Natural killer cell treated with Interleukin-12 subunit alpha and Interleukin-12 subunit beta and Interleukin-15 and Interleukin-18, amount 100 ng/mL, for 72 hours (primary cell): ENCODE measurements at places on chromosomes 7 and 10. TPM values are rescaled to one million over a fixed set of nuclear protein-coding genes. Genes with fewer than 3 reads are reported as not detected.

Gene GPR15LG
- not detected for total RNA-seq

Gene MRC1
- total RNA-seq = not detected

- peak overlapping the region; percentile 85 for H3K4me3 ChIP-seq
- H3K36me3 ChIP-seq = peaks cover 6% of the 10 kb centered on the region
- no peak for DNase-seq
Observed at GRCh38 chr10:48655411-48656240, 29.0 kb upstream of the WDFY4 start.

DNA sequence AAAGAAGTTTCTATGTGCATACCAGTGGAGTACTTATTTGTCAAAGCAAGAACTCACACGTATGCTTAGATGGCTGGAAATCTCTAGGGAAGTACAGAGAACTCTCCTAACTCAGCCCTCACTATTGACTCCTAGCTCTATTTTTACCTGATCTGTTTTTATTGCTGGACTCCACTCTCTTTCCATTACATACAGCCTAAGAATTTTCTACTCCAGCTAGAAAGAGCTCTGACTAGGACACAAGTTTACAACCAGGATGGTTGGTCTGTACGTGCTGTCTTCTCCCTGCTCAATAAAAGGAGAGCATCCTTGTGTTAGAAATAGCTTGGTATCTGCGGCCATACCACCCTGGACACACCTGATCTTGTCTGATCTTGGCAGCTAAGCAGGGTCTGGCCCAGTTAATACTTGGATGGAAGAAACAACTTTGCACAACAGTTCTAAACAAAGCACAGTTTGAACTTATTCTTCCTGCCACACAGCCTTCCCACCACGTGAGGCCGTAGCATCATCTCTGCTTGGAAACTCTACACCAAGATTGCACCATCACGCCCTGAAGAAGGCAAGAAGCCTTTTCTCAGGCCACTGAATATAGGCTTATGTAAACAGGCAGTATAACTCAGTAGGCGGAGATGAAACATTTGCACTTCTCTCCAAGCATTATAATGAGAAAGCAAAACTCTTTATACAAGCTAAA lies 50.7 kb downstream of the KCNMA1 start:
- no peaks in the 10 kb centered on the region for H3K27me3 ChIP-seq
- H3K27ac ChIP-seq = no peak overlapping the region
- no peak overlapping the region for H3K4me3 ChIP-seq
- peaks cover 13% of the 10 kb centered on the region for H3K4me1 ChIP-seq
- DNase-seq = no peak

- H3K36me3 ChIP-seq = no peaks in the 10 kb centered on the region
- no peak overlapping the region for H3K4me3 ChIP-seq
- H3K27ac ChIP-seq = no peak overlapping the region
Observed at GRCh38 chr7:90961037-90961725, 303.1 kb upstream of the FZD1 start.

GRCh38 chr10:102801978-102802377 lies 35.2 kb downstream of the CYP17A1 start:
- H3K4me1 ChIP-seq = peaks cover 35% of the 10 kb centered on the region
- peak overlapping the region; percentile 50 for H3K4me3 ChIP-seq
- H3K36me3 ChIP-seq = peaks cover 5% of the 10 kb centered on the region
- peak overlapping the region; percentile 75 for H3K27ac ChIP-seq
- H3K27me3 ChIP-seq = no peaks in the 10 kb centered on the region

DNA sequence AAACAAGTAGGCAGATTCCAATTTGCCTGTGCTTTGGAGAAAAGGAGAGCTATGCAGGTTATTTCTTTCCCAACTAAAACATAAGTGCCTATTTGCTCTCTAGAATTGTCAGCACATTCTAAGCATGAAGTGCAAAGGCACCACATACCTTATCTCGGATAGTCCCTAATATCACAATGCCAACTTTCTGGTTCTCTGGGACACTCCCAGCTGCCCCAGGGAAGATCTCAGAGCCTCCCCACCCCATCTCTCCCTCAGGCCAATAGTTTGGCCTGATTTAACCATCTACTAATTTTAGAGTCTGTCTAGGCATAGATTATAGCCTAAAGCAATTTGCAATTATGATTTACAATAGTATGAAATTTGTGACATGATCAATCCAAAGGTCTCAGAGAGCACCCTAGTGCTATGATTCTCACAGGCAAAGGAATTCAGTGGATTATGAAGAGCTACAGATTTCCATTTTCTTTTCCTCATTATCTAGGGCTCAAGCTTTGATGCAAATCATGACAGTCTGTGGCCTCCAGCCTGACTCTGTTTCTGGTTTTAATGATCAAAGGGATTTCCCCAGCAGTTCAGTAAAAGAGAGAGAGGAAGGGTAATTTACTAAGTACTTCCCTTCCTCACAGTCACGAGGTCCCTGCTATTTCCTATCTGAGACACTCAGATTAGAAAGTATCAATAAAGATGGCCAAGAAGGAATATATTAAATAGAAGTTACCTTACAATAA lies 29.0 kb upstream of the IL6 start:
- H3K36me3 ChIP-seq = peaks cover 14% of the 10 kb centered on the region
- peak overlapping the region; percentile 90 for H3K27ac ChIP-seq
- H3K4me1 ChIP-seq = peaks cover 45% of the 10 kb centered on the region
- peak overlapping the region; percentile 92 for H3K4me3 ChIP-seq

- H3K4me1 ChIP-seq = peaks cover 7% of the 10 kb centered on the region
- no peaks in the 10 kb centered on the region for H3K36me3 ChIP-seq
- H3K27ac ChIP-seq = no peak overlapping the region
Observed at GRCh38 chr7:77529279-77529678, 7.8 kb upstream of the PTPN12 start.
